ENCODE measurements at places on chromosomes 4 and X. TPM values are rescaled to one million over a fixed set of nuclear protein-coding genes. Genes with fewer than 3 reads are reported as not detected.
A peak's percentile ranks its signal among the peaks of the same experiment; 100 is the strongest.

Gene NWD2
- total RNA-seq, result 1.1 TPM

Gene CENPVL2
- not detected for total RNA-seq

Gene KCND1
- 2.1 TPM for total RNA-seq

Gene NOX1
- total RNA-seq, result not detected

GRCh38 chr4:110751986-110752385 is 129.1 kb upstream of the PITX2 start:
- H3K27ac ChIP-seq, result no peak overlapping the region
- H3K4me3 ChIP-seq, result no peak overlapping the region
- no peaks in the 10 kb centered on the region for H3K27me3 ChIP-seq
- no peak for DNase-seq
- H3K36me3 ChIP-seq, result no peaks in the 10 kb centered on the region
- H3K4me1 ChIP-seq, result no peaks in the 10 kb centered on the region

- no peaks in the 10 kb centered on the region for H3K4me1 ChIP-seq
- H3K27ac ChIP-seq, result no peak overlapping the region
- no peak for DNase-seq
- H3K27me3 ChIP-seq, result no peaks in the 10 kb centered on the region
- H3K4me3 ChIP-seq, result no peak overlapping the region
Observed at GRCh38 chr4:61223385-61223784, 23.3 kb downstream of the ADGRL3 start.

DNA sequence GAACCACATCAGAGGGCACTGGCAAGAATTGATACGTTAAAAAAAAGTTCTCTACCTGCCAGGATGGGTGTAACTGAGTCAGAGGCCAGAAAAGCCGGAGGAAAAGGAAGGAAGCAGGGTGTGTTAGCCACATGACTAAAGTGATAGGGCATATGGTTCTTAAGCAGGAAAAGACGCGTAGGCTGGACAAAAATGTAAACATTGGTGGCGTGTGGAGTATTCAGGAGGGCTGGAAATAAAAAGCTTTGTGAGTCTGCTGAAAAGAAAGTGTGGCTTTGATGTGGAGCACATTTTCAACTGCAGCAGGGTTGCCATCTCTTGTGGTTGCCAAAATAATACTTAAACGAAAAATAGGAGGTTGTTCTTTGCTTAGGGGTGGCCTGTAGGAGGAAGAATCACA is 186.5 kb upstream of the RPL34 start:
- H3K27me3 ChIP-seq, result no peaks in the 10 kb centered on the region
- DNase-seq, result no peak
- H3K4me3 ChIP-seq, result no peak overlapping the region
- H3K36me3 ChIP-seq, result no peaks in the 10 kb centered on the region
- no peaks in the 10 kb centered on the region for H3K4me1 ChIP-seq

Gene ADH1A
- not detected for total RNA-seq

- DNase-seq, result no peak
- H3K27me3 ChIP-seq, result no peaks in the 10 kb centered on the region
- no peaks in the 10 kb centered on the region for H3K36me3 ChIP-seq
- H3K4me3 ChIP-seq, result no peak overlapping the region
- no peak overlapping the region for H3K27ac ChIP-seq
- H3K4me1 ChIP-seq, result no peaks in the 10 kb centered on the region
Observed at GRCh38 chr4:34009951-34010350, 2234.4 kb downstream of the ARAP2 start.

Gene MAGEA8
- total RNA-seq, result not detected

DNA sequence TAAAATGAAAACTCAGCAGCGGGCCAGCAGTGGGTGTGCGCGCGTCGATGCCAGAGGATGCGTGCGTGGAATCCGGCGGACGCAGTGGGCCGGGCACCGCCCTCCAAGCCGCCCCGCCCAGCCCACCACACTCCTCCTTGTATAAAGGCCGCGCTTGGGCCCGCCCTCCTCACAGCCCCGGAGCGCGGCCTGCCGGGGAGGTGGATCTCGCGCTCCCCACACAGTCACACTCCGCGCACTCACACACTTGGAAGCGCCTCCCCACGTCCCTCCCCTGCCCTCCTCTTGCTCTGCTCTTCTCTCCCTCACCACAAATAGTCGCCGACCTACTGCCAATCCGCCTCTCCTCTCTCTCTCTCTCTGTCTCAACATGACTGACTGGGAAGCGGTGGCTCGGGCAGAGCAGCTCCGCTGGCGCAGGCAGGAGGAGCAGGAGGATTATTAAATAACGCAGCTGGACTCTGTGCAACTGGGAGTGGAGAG is at the start of gene CCSER1:
CCSER1 (plus strand) TSS at position 172 of the 483 bp plus-strand sequence.
- H3K27ac ChIP-seq, result peak within 1 kb of the TSS; percentile 86
- peak; percentile 37 for DNase-seq
- H3K27me3 ChIP-seq, result peaks cover 6% of the 10 kb centered on the region
- no peaks in the 10 kb centered on the region for H3K36me3 ChIP-seq

DNA sequence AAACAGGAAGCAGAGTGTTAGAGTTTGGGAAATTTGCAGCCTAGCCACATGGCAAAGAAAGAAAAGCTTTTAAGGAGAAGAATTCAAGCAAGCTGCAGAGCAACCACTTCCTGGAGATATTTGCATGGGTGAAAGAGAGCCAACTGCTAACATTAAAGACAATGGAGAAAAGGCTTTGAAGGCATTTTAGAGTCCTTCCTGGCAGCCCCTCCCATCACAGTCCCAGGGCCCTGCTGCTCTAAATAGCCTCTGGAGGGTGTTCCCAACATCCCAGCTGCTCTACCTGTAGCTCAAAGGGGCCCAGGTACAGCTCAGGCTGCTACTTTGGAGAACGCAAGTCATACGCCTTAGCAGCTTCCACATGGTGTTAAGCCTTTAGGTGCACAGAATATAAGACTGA is 235.9 kb upstream of the FMR1 start:
- no peak overlapping the region for H3K27ac ChIP-seq
- no peak for DNase-seq
- H3K4me3 ChIP-seq, result no peak overlapping the region
- no peaks in the 10 kb centered on the region for H3K36me3 ChIP-seq

DNA sequence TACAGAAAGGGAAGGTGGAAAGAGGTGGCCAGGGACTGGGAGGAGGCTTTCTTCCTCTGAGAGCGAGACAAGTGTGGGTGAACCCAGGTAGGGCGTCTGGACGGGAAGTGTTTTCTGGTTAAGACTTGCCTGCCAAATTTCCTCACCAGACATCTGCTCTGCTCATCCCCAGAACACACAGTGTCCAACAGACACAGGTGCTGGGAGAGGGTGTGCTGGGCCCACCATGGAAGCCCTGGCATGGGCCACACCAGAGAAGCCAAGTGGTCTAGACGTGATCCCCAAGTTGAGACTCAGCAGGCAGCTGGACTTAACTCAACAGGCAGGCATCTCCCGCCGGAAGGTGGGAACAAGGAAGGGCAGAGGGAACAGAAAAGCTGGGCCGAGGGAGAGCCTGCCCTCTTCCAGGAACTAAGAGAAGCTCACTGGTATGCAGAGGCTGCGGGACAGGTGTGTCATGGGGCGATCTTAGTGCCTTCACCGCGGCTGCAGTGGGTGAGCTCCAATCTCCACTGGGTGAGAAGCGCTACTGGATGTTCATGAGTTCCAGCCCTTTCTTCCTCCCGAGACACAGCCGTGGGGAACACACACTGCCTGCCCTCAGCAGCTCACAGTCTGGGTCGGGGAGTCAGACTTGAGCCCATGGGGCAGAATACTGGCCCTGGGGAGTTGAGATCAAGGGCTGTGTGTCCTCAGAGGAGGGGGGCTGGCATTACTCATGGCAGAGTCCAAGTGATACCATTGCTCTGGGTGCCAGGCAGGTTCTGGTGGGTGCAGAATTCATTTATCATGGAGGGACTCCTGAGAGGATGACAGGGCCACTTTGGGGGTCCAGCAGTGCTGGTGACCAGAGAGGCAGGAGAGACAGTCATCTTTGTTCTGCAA is 110.2 kb downstream of the CPZ start:
- DNase-seq, result no peak
- no peak overlapping the region for H3K4me3 ChIP-seq
- H3K36me3 ChIP-seq, result no peaks in the 10 kb centered on the region
- H3K27ac ChIP-seq, result no peak overlapping the region
- no peaks in the 10 kb centered on the region for H3K4me1 ChIP-seq

Gene C4orf36
- total RNA-seq, result 0.66 TPM

GRCh38 chr4:76943129-76943620 is 6.4 kb upstream of the SEPTIN11 start:
- no peak for DNase-seq
- no peaks in the 10 kb centered on the region for H3K36me3 ChIP-seq
- H3K4me3 ChIP-seq, result no peak overlapping the region
- H3K27me3 ChIP-seq, result no peaks in the 10 kb centered on the region
- no peaks in the 10 kb centered on the region for H3K4me1 ChIP-seq
- no peak overlapping the region for H3K27ac ChIP-seq

Gene VSIG1
- not detected for total RNA-seq

- no peak overlapping the region for H3K4me3 ChIP-seq
- H3K4me1 ChIP-seq, result no peaks in the 10 kb centered on the region
- H3K27ac ChIP-seq, result no peak overlapping the region
- DNase-seq, result no peak
- H3K36me3 ChIP-seq, result no peaks in the 10 kb centered on the region
Observed at GRCh38 chrX:109487640-109488039, 5.8 kb upstream of the GUCY2F start.

GRCh38 chr4:63221477-63221876 is 1187.8 kb downstream of the TECRL start:
- H3K27me3 ChIP-seq, result no peaks in the 10 kb centered on the region
- no peak for DNase-seq
- H3K4me1 ChIP-seq, result no peaks in the 10 kb centered on the region
- H3K4me3 ChIP-seq, result no peak overlapping the region

- H3K27ac ChIP-seq, result no peak overlapping the region
- no peaks in the 10 kb centered on the region for H3K4me1 ChIP-seq
- no peak overlapping the region for H3K4me3 ChIP-seq
- DNase-seq, result no peak
- H3K36me3 ChIP-seq, result no peaks in the 10 kb centered on the region
Observed at GRCh38 chr4:135192751-135193535, 991.4 kb upstream of the PABPC4L start.

- DNase-seq, result no peak
- no peaks in the 10 kb centered on the region for H3K27me3 ChIP-seq
- H3K27ac ChIP-seq, result no peak overlapping the region
- no peaks in the 10 kb centered on the region for H3K4me1 ChIP-seq
- H3K36me3 ChIP-seq, result no peaks in the 10 kb centered on the region
Observed at GRCh38 chr4:74950200-74950599, 17.3 kb downstream of the PARM1 start.

Gene NEIL3
- total RNA-seq, result not detected

GRCh38 chr4:132809298-132810032 is 339.6 kb upstream of the PCDH10 start:
- H3K4me1 ChIP-seq, result no peaks in the 10 kb centered on the region
- H3K4me3 ChIP-seq, result no peak overlapping the region
- H3K27ac ChIP-seq, result no peak overlapping the region
- DNase-seq, result no peak
- H3K27me3 ChIP-seq, result no peaks in the 10 kb centered on the region

Data from tibial nerve (tissue), 4 donors.